ENCODE measurements at places on chromosomes 2 and 18. TPM values are rescaled to one million over a fixed set of nuclear protein-coding genes. Genes with fewer than 3 reads are reported as not detected.

DPP4 gene
- total RNA-seq: 8.2 TPM

DHRS9 gene
- total RNA-seq: 0.16 TPM

CCDC68 gene
- total RNA-seq: not detected

PRKAG3 gene
- total RNA-seq: 2.9 TPM

TRIM54 gene
- 0.47 TPM for total RNA-seq

MSH6 gene
- total RNA-seq: 132 TPM

DNA sequence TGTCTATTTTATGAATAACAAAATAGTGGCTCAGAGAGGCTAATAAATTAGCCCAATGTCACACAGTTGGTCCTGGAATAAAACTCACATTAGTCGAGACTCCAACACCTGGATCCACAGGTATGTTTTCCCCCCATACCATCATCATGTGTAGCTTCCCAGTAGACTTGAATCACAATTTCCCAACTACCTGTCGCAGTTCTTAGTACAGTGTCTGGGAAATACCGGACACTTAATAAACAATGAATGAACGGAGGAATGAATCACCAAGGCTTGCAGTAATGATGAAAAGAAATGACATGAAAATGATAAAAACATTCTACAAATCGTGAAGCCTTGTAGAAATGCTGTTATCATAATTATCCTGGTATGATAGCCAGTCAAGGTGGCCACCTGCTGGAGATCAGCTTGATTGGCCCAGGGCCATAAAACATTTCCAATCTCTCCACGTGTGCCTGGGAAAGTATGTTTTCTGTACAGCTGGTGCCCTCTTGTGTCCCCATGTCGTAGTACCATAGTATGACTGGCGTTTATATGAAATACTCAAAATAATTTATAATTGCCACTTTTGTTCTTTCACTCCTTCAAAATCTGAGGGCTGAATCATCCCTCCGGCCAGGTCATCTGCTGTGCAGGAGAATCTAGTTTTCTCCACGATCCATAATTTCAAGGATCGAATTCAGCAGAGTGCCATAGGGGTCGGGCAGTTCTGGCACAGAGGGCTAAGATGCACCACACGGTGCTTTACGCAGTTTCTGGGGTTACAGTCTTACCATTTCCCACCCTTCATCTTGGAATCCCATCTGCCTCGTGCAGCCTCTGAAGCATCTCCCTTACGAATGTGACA lies 95.4 kb downstream of the LAMA1 start:
- no peak overlapping the region for H3K4me3 ChIP-seq
- peaks cover 31% of the 10 kb centered on the region for H3K36me3 ChIP-seq
- H3K27ac ChIP-seq: no peak overlapping the region
- no peaks in the 10 kb centered on the region for H3K4me1 ChIP-seq
- no peak for DNase-seq

DNA sequence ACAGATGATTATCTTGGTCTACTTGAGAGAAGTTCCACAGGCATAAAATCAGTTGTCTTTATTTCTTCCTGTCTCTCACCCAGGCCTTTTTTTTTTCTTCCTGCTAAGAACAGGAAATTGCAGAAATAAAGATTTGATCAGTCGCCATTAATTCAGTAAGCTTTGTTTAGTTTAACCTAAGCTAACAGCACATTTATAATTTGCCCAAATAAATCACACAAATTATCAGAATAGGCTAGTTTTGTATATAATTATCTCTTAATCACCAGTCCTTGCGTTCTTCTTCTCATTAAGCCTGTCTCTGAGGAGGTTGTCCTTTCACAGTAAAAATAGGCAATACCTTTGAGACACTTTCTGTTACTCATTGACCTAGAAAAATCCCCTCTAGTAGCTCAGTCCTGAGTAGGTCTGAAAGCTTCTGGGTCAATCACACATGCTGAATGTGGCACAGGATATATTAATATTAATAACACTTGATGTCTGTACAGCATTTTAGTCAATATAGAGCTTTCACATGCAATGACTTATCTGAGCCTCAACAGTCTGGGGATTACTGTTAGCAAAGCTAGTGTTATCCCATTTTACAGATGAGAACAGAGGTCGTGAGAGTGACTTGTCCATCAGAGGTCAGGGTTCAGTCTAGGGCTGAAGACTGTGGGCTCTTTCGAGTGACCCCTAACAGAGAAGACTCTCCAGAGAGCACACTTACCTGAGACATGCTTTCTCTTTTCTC lies 11.2 kb upstream of the STK17B start:
- H3K27me3 ChIP-seq: no peaks in the 10 kb centered on the region
- H3K27ac ChIP-seq: no peak overlapping the region
- no peak overlapping the region for H3K4me3 ChIP-seq
- H3K4me1 ChIP-seq: peaks cover 17% of the 10 kb centered on the region

DNA sequence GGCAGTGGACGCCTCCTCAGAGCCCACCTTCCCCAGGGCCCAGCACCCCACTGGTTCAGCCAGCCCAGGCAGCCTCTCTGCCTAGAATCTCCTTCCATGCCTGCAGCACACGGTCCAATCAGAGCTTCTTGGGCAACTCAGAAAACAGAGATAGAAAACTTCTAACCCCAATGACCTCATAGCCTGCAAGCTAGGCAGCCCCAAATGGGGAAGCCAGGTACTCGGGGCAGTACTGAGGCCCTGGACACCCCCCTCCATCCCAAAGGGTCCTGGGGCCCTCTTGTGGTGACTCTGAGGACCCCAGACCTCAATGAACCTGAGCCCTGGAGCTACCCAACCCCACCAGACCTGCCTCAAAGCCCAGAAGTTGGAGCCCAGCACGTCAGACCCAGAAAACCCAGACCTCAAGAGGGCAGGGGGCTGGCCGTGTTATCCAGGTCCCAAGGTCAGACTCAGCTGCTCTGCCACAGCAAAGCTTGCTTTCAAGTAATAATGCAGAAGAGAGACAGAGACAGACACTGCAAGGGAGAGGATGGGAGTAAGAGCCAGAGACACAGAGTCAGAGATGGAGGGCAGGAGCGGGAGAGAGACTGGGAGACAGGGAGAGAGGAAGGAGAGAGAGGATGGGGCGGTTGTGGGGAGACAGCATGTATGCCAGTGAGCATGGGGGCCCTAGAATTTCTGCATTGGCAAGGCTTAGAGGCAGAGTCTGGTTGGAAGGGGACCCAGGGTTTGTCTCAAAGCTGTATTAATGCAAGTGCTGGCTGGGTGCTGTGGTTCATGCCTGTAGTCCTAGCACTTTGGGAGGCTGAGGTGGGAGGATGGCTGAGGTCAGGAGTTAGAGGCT lies 28.2 kb downstream of the SERTAD2 start:
- H3K4me3 ChIP-seq: no peak overlapping the region
- peaks cover 9% of the 10 kb centered on the region for H3K4me1 ChIP-seq
- DNase-seq: no peak
- no peaks in the 10 kb centered on the region for H3K36me3 ChIP-seq
- no peaks in the 10 kb centered on the region for H3K27me3 ChIP-seq
- H3K27ac ChIP-seq: no peak overlapping the region

- H3K4me3 ChIP-seq: no peak overlapping the region
- no peaks in the 10 kb centered on the region for H3K27me3 ChIP-seq
- H3K4me1 ChIP-seq: no peaks in the 10 kb centered on the region
- no peak overlapping the region for H3K27ac ChIP-seq
- H3K36me3 ChIP-seq: no peaks in the 10 kb centered on the region
- no peak for DNase-seq
Measured at GRCh38 chr2:210626849-210627248, 70.5 kb downstream of the CPS1 start.

DNA sequence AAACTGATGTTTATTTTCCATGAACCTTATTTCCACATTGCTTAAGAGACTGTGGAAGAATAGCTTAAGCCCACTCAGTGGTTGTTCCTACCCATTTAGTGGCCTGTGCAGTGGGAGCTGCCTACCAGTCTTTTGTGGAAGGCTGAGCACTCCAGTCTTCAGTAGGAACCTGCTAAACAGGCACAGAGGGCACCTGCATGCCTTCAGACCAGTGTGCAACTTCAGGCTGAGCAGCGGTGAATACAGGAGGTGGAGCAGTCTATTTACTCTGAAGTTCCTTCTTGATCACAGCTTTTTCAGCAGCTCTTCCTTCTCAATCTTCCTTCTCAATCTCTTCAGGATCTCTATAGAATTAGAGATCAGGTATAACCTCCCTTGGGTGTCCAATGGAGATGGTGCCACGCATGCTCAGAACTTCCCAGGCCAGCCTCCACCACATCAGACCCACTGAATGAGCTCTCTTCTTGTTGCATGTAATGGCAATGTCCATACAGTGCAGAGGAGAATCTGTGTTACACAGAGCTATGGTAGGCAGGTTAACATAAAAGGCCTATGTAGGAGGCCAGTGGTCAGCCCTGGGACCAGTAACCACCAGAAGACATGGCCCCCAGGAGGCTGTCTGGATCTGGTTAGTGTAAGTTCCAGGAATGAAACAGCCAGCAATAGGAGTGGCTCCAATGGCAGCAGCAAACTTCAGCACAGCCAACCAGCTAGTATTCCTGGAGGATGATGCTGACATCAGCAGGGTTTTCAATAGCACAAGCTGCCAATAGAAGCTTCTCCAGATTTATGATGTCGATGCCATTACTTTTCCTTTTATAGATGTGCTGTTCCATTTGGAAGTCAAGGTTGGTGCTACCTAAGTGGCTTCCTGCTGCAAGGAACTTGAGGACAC lies 47.9 kb upstream of the MAT2A start:
- no peak overlapping the region for H3K4me3 ChIP-seq
- H3K4me1 ChIP-seq: no peaks in the 10 kb centered on the region
- H3K27ac ChIP-seq: no peak overlapping the region
- peaks cover 5% of the 10 kb centered on the region for H3K36me3 ChIP-seq

DNA sequence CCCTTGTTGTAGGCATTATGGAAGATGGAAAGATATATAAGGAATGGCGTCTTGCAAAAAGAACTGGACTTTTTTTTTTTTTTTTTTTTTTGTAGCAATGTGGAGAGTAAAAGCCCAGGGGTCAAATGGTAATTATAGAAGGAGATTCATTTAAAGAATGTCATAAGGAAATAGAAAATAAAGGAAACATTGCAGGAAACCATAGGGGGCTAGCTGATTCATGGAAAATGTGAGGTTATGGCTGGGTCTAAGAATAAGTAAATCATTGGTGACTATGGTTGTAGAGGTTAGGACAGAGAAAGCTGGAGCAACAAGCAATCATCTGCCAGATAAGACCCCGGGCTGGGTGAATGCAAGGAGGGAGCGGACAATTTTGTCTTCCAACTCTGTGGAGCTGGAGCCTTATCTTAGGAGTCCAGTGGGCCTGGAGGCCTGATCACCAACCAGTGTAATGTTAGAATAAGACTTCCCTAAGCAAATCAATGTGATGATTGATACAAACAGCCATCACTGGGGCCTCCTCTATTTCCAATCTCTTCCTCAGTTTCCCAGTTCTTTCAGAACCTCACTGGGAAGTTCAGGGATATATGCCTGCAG lies 201.2 kb upstream of the TNP1 start:
- no peaks in the 10 kb centered on the region for H3K36me3 ChIP-seq
- H3K4me1 ChIP-seq: peaks cover 19% of the 10 kb centered on the region
- H3K4me3 ChIP-seq: no peak overlapping the region
- no peak overlapping the region for H3K27ac ChIP-seq

GRCh38 chr2:73979021-73979420 lies 5.7 kb upstream of the TET3 start:
- no peaks in the 10 kb centered on the region for H3K36me3 ChIP-seq
- peaks cover 35% of the 10 kb centered on the region for H3K27me3 ChIP-seq
- no peak for DNase-seq
- H3K27ac ChIP-seq: no peak overlapping the region
- peaks cover 53% of the 10 kb centered on the region for H3K4me1 ChIP-seq

DNA sequence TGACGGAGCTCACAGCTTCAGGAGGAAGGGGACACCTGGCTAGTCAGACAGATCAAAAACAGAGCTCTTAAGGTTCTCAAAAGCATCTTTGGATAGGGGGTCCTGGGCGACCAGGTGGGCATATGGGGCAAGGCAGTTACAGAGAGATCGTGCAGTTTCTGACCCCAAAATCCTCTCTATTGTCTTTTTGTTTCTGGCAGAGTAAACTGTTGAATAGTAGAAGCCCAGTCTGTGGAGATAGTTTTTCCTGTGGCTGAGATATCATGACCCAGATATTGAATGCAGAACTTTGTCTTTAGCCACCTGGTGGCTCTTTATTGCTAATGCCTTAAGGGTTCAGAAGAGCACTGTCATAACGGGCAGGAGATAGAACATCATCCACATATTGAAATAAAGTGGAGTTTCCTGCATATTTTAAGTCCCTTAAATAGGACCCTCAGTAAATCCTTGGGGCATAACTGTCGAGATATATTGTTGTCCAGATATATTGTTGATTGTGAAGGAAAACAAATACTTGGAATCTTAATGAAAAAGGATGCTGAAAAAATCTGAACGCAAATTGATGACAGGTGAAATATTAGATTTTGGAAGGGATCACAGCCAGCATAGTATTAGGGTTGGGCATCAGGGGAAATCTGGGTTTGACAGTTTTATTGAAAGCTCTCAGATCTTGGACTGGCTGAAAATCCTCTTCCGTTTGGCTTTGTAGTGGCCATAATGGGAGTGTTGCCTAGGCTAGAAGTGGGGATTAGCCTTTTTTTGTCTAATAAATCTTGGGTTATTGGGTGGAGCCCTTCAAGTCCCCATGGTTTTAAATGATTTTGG lies 14.1 kb upstream of the ZDBF2 start:
- H3K36me3 ChIP-seq: no peaks in the 10 kb centered on the region
- H3K27ac ChIP-seq: no peak overlapping the region
- H3K4me1 ChIP-seq: peaks cover 14% of the 10 kb centered on the region
- no peak for DNase-seq

- no peak for DNase-seq
- no peak overlapping the region for H3K27ac ChIP-seq
- H3K4me3 ChIP-seq: no peak overlapping the region
- H3K4me1 ChIP-seq: peaks cover 2% of the 10 kb centered on the region
- H3K36me3 ChIP-seq: no peaks in the 10 kb centered on the region
Measured at GRCh38 chr2:181077128-181077709, 96.8 kb downstream of the UBE2E3 start.

- H3K27ac ChIP-seq: no peak overlapping the region
- no peaks in the 10 kb centered on the region for H3K36me3 ChIP-seq
- peaks cover 16% of the 10 kb centered on the region for H3K27me3 ChIP-seq
- no peak overlapping the region for H3K4me3 ChIP-seq
Measured at GRCh38 chr2:136206613-136207012, 88.7 kb upstream of the CXCR4 start.

DNA sequence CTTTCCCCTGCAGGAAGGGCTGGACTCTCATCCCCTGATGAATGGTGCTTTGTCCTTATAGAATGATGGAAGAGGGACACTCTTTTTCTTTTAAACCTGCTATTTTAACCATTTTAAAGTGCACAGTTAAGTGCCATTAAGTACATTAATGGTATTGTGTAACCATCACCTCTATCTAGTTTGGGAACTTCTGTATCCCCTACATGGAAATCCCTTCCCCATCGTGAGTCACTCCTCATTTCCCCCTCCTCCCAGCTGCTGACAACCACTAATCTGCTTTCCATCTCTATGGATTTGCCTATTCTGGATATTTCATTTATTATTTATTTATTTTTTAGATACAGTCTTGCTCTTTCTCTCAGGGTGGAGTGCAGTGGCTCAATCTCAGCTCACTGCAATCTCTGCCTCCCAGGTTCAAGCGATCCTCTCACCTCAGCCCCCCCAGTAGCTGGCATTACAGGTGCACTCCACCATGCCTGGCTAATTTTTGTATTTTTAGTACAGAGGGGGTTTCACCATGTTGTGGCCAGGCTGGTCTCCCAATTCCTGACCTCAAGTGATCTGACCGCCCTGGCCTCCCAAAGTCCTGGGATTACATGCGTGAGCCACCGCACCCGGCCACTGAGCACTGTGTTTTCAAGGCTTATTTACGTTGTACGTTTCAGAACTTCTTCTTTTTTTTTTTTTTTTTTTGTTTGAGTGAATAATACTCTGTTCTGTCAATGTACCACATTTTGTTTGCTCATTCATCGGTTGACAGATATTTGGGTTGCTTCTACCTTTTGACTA lies 15.8 kb downstream of the DGKD start:
- H3K4me3 ChIP-seq: no peak overlapping the region
- no peak for DNase-seq
- H3K27ac ChIP-seq: no peak overlapping the region

Measured in mesothelial cell of epicardium (in vitro differentiated cells).